ENCODE measurements at places on chromosomes 11 and 22.

- no peak for DNase-seq
Measured at GRCh38 chr22:28279888-28280287, 360.8 kb upstream of the PITPNB start.

DNA sequence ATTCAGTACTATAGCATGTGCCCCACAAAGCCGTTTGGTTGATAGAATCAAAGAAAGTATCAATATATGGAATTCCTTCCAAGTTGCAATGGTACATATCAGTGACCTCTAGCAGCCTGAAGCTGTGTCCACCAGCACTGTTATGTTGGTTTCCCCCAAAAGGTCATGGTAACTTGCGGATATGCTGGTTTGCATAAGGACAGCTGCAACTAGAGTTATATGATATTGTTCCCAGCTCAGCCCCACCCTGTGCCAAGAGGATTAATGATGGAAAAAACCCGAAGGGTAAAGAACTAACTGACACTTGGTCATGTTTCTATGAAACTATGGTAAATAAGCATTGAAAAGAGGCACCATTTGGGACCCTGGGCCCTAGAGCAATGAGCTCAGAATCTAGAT is 93.5 kb downstream of the PDHX start:
- DNase-seq: no peak

DNA sequence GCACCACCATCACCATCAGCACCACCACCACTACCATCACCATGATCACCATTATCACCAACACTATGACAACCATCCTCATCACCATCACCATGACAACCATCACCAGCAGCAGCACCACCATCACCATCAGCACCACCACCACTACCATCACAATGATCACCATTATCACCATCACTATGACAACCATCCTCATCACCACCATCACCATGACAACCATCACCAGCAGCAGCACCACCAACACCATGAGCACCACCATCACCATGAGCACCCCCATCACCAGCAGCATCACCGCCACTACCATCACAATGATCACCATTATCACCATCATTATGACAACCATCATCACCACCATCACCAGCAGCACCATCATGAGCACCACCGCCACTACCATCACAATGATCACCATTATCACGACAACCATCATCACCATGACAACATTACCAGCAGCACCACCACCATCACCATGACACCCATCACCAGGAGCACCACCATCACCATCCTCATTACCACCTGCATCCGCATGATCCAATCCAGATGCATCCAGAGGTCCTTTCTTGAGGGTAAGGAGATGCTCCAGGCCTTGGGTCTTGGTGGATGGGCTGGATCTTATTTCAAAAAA is 23.8 kb downstream of the PHF21B start:
- no peak for DNase-seq

DNA sequence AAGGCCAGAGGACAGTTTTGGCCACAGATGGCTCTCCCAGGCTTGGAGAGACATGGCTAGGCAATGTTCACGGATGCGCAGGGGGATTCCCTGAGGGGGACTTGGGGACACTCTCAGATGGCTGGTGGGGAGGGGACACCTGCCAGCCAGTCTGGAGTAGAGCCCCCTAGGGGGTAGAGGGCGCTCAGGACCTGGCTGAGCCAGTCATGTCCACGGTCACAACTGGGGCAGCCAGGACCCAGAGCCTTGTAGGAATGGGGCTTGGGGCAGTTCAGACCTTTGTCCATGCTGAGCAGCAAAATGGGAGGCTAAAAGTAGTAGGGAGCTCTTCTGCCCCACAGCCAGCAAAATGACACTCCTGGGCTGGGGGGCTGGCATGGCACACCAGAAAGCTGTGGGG is 1.7 kb downstream of the CSDC2 start:
- DNase-seq: no peak

GRCh38 chr11:129722529-129722928 is 93.1 kb upstream of the TMEM45B start:
- DNase-seq: no peak

Measured in CD4-positive, alpha-beta T cell treated with Interleukin-15 for 4 hours (primary cell).